ENCODE measurements at places on chromosomes 16 and 17.

DNA sequence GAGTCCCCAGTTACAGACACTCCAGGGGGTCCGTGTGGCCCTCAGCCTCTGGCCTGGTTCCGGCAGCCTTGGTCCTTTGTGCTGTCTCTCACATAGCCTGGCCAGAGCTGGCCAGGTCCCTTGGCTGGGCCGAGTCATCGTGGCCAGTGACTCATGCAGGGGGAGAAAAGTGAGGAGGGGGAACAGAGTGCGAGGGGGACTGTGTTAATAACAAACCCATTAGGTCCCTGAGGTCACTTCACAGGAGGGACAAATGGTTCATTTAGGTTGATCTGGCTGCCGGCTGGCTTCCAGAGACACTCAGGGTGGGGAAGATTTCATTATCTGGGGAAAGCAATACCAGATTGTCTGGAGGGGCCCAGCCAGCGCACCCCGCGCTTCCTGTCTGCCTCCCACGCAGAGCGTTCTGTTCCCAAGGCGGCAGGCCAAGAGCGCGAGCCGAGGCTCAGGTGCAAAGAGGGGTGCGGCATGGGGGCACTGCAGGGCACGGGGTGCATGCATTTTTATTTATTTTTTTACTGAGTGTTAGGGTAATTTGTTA lies 223.1 kb downstream of the SEC14L1 start:
- no peak for DNase-seq

GRCh38 chr16:79473456-79473855 lies 127.1 kb downstream of the MAF start:
- no peak for DNase-seq

- no peak for DNase-seq
These were observed 30.2 kb upstream of the ABCC3 start for GRCh38 chr17:50604513-50604912.

GRCh38 chr16:30967795-30968194 lies 10.2 kb downstream of the SETD1A start:
- DNase-seq = no peak

GRCh38 chr17:78210111-78210510 lies 3.9 kb upstream of the BIRC5 start:
- DNase-seq = no peak

GRCh38 chr17:77324227-77324626 lies 183.5 kb downstream of the SEC14L1 start:
- no peak for DNase-seq

GRCh38 chr17:4634976-4635375 lies 6.5 kb downstream of the ALOX15 start:
- no peak for DNase-seq

GRCh38 chr17:63514974-63515373 lies 8.2 kb upstream of the KCNH6 start:
- no peak for DNase-seq

DNA sequence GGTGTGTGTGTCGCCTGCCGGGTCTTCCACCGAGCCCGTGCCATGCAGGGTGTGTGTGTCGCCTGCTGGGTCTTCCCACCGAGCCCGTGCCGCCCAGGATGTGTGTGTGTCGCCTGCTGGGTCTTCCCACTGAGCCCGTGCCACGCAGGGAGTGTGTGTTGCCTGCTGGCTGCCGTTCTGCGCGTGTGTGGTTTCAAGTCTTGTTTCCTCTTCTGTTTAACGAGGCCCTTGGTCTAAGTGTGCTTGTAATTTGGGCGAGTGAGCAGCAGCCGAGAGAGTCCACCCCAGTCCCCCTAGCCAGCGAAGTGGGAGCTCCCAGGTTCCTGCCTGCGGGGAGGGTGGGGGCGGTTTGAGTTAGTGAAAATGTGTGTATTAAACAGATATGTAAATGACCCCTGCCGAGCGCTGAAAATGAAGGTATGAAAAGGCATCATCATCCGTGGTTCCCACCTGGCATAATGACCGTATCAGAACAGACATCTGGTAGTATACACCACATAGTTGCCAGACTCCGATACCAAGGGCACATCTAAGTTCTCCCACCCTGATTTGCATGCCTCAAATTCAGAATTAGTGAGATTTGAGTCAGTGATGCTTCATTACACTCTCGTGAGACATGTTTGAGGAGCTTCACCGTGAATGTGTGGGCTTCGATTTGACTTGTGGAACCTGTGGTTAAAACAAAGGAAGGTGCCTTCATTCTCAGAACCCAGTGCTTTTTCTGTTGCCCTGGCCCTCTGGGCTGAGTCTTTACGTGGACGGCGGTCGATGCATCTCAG lies 114.5 kb upstream of the CHMP6 start:
- peak; percentile 91 for DNase-seq

GRCh38 chr17:77208217-77208808 lies 67.5 kb downstream of the SEC14L1 start:
- DNase-seq = no peak

GRCh38 chr17:57405491-57406072 lies 149.3 kb downstream of the MSI2 start:
- no peak for DNase-seq

DNA sequence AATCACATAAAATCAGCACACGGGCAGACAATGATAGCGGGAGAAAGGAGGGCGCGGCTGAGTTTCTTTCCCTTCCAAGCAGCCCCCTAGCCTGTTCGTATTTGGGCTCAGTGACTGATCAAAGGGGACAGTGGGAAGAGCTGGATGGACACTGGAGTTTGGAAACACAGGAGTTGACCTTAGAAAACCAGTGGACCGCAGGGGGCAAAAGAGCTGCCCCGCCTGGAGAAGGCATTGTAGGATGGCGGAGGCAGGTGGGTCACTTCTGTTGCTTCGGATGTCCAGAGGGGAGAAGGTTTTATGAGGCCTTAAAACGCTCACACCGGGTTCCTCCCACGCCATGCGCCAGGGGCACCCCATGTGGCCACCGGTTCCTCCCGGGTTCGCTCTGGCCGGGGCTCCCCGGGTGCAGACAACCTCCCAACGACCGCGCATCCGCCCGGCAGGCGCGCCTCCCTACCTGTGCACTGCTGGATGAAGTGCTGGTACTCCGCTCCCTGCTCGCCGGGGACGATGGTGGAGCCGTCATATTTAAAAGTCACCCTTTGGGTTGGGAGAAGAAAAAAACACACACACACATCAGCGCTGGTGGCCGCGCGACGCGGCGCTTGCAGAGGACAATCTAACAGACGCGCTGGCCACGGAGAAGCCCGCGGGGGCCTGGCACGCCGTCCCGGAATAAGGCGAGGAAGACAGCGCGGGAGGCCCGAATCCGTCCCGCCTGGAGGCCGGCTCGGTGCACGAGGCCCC lies 662 bp downstream of the COTL1 start:
- DNase-seq = peak; percentile 56

DNA sequence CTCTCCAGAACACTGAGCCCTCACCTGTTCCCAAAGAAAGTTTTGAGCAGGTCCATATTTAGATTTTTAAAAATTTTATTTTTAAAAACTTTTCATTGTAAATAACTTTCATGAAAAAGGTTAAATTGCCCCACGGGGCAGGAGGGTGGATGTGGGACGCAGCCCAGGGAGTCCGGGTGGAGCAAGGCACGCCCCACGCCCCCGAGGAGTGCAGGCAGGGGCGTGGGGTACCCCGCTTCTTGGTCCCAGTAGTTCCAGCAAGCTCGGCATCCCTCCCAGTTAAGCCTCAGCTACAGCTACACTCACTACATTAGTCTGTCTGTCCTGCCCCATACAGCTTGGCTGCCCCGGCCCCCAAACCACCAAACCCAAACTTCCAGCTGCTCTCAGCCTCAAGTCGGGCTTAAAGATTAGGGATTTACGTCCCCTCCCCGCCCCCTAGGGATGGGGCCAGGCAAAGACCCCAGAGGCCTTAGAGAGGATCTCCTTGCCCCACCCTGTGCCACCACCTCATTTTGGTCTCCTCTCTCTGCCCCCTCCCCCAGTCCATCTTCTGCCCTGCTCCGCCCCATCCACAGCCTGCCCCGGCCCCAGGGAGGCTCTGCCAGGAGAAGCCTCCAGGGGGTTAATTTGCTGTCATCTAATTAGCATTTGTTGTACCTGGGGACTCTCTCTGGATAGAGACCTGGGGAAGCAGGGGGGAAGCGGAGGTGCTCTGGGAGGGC lies 4.6 kb downstream of the FOXJ1 start:
- no peak for DNase-seq
